ENCODE measurements at places on chromosomes 11 and 22.

GRCh38 chr11:105215528-105215927 lies 76.0 kb upstream of the CARD18 start:
- DNase-seq, result peak; percentile 53

GRCh38 chr11:122038543-122038942 lies 77.5 kb downstream of the BLID start:
- peak; percentile 42 for DNase-seq

GRCh38 chr11:117058761-117059261 lies 39.4 kb downstream of the SIK3 start:
- DNase-seq, result no peak

GRCh38 chr11:106063009-106063408 lies 14.1 kb downstream of the KBTBD3 start:
- no peak for DNase-seq

GRCh38 chr11:131615611-131616010 lies 245.2 kb downstream of the NTM start:
- no peak for DNase-seq

DNA sequence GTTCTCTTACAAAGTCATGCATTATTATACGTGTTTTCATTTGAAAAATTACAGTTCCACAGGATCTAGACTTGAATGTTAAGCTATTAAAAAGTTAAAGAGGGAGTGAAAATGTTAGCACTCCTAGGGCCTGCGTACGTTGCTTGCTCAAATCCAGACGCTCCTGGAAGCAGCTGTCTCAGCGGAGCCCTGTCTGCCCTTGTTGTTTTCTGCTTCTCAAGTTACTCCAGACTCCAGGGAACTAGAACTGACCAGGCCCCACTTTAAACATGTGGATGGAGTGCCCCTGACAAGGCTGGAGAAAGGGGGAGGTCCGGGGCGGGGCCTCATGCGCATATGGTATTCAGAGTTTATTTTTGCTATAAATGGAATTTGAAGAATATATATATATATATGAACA lies 9.6 kb downstream of the PARVB start:
- DNase-seq, result no peak

DNA sequence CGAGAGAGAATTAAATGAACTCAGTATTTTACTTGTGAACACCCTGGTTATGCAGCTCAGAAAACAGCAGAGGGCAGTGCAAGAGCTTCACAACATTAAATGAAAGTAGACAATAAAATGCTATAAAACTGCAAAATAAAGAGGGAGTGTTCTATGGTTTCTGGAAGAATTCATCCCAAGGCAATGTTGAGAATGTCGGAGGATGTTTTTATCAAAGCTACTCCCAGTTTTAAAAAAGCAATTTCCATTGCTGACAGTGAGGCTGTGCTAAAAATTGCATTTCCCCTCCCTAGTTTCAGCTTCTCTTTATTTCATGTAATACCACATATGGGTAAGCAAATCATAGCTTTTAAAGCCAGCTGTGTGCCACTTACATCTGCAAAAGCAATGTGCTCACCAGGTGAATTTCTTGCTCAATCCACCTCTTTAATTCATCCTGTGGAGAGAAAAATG lies 296.8 kb downstream of the RAB38 start:
- DNase-seq, result peak; percentile 66

DNA sequence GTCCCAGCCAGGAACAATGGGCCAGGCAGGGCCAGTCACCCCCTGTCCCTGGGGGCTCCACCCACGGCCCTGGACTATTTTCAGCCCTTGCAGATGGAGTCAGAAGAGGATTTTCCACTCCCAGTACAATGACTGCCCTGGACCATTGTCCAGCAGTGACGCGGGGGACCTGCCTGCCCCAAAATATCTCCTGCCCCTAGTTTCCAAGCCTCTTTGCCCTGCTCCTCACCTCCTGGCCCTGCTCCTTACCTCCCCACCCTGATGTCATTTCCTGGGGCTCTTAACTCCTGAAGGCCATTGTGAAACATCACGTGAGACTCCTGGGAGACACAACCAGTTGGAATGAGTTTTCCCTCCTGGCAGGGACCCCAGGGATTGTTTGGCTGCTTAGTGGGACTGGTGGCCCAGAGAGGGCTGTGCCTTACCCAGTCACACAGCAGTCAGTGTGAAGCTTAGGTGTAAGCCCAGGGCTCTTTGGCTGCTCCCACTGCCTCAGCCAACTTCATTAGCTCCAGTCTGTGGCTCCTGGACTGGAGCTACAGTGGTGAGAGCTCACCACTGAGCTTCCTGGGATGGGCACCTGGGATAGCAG lies 22.2 kb downstream of the P2RY2 start:
- peak; percentile 30 for DNase-seq

GRCh38 chr11:9651899-9652748 lies 11.8 kb upstream of the SWAP70 start:
- no peak for DNase-seq

DNA sequence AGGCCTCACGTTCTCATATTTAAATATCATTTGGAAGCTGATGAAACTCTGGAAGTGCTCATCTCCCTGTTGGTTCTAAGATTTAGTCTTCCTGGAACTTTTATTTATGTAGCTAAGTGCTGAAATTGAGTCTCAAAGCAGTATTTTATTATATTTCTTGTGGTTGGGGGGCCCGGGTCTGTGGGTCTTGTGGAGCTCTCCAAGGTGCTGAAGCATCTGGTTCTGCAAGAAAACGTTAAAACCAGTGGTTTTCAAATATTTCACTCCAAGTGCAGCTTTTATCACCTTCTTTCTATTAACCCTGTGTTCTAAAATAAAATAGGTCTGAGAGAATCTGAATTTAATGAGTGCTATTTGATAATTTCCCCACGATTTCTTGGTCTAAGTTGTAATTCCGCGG lies 1404.8 kb downstream of the TBC1D22A start:
- no peak for DNase-seq

GRCh38 chr11:77508019-77508418 lies 34.1 kb upstream of the PAK1 start:
- no peak for DNase-seq

DNA sequence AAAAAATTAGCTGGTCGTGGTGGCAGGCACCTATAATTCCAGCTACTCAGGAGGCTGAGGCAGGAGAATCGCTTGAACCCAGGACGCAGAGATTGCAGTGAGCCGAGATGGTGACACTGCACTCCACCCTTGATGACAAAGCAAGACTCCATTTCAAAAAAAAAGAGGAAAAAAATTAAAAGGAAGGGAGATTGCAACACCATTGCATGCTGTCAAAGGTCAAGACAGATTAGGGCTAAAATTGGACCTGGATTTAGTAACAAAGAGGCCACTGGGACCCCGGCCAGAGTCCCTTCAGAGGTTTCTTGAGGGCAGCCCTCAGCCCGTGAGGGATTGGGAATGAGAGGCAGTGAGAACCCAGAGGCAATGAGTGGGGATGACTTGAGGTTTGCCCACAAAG lies 8.2 kb upstream of the MAFF start:
- DNase-seq, result no peak

- DNase-seq, result no peak
Measured at GRCh38 chr22:42763965-42764480, 43.4 kb upstream of the A4GALT start.

DNA sequence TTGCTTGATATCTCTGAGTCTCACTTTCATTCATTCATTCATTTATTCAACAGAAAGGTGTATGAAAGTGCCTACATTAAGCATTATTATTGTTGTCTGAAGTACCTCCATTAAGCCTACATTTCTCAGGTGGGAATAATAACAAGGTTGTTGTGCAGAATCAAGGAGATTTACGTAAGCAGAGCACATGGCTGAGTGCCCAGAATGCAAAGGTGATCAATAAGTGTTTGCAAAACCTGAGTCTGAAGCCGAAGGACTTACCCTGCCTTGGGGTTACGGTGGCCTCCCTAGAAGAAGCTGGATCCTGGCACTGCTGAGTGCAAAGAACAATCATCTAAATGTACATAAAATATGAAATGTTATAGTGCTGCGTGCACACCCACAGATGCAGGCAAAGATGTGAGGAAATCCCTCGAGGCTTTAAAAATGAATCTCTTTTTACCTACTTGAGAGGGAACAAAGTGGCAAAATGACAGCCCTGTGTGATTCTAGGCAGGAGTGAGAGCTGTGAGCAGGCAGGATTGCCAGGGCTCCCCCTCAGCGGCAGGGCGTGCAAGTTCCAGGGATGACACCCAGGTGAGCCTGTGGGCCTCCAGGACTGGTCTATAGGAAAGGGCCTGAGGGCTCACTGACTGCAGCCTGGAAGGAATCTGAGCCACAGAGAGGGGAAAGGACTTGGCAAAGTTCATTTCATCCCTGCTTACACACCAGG lies 133.1 kb upstream of the TBCEL start:
- no peak for DNase-seq

- no peak for DNase-seq
Measured at GRCh38 chr11:75576499-75576918, 14.5 kb downstream of the SERPINH1 start.

- DNase-seq, result no peak
Measured at GRCh38 chr11:42171046-42171445, 711.6 kb upstream of the LRRC4C start.
